ENCODE measurements at places on chromosomes 4 and X.

GRCh38 chr4:5782829-5783476, 72.0 kb downstream of the EVC start:
- no peak for DNase-seq

DNA sequence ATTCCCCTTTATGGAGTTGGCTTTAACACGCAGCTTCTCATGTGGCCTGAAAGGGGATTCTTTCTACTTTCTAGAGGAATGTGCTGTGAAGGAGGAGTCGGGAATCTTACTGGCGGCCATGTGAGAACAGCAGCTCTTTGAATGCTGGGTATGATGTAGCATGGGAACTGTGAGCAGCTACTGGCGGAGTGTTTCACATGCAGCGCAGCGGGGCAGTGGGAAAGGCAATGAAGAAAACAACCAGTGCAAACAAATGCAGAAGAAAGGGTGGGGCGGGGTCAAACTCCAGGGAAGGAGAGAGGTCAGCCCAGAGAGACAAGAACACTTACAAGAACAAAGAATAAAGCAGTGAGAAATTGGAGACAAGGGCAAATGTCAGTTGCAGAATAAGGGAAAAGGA, 363.8 kb upstream of the FTHL17 start:
- DNase-seq, result no peak

GRCh38 chrX:124212622-124213021, 119.8 kb upstream of the TEX13D start:
- DNase-seq, result no peak

GRCh38 chrX:11375614-11376119, 82.5 kb downstream of the AMELX start:
- no peak for DNase-seq

GRCh38 chrX:40174854-40175510, 77.2 kb upstream of the BCOR start:
- DNase-seq, result no peak

- no peak for DNase-seq
Measured at GRCh38 chr4:156901871-156902270, 69.7 kb downstream of the PDGFC start.

GRCh38 chr4:81494031-81494431, 22.3 kb upstream of the RASGEF1B start:
- no peak for DNase-seq

DNA sequence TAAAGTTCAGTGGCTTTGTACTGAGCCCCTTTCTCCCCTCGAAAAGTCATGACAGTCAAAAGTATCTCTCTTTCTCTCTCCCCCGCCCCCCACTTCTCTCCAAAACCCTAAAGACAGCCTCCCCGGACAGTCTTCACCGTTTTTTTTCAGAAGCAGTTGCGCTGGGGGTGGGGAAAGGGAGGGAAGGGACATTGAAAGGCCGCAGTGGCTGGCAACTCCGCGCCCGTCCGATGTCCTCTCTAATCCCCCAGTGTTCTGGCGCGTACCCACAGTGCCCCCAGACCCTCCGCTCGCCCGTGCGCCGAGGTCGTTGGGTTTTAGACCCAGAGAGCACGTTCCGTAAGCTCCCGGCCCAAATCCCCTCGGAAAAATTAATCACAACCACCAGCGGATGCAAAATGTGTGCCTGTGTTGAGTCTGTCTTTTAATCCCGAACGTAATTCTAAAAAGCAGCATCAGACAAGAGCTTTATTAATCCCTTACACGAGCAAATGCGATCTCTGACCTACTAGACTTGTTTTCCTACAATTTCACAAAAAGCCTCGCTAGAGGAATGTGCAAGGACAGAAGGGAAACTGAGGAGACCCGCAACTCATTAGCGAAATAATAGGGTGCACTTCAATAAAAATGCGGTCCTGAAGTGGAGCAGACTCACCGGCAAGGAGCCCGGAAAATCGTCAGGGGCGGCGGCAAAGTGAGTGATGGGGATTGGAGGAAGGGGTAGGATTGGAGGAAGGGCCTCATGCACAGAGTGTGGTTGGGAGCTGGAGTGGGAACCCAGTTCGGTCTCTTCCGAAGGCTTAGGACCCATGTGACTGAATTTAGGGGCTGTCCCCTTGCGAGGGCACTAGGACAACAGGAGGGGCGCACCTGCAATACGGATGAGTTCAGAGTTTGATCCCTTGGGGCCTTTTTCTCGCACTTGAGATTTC, 12.2 kb upstream of the PRDM8 start:
- DNase-seq, result no peak

DNA sequence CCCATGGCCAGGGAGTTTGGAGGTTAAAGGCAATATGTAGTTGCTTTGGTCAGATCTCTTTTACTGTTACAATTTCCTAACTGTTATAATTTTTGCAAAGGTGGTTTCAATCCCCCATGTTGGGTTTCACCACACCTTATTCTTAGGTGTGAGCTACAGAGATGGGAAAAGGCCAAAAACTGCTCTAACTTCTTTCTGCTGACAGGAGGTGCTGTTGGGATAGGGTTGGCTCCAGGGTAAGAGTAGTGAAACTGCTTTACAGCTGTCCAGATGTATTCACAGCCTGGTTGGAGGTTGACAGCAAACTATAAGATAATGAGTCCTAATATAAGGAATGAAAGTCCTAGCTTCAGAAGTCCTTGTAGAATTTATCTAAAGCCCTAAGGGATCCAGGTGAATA, 181.3 kb upstream of the TEX13D start:
- DNase-seq, result no peak

DNA sequence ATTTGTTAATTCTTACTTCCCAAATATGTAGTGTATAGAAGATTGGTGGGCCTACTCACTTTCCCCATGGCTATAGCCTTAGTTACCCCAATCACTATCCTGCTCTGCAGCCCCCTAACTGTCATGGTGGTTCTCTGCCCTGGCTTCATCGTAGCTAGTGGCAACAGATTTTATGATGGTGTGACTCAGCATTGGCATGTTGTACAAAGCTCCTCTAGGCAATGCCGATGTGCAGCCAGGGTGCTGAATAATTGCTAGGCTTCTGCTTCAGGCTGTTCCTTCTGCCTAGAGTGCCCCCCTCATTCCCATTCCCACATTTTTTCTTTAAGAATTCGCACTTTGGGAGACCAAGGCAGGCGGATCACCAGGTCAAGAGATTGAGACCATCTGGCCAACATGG, 35.2 kb downstream of the AFF2 start:
- DNase-seq, result no peak

- no peak for DNase-seq
Measured at GRCh38 chrX:19795307-19795706, 92.1 kb downstream of the SH3KBP1 start.

- no peak for DNase-seq
Measured at GRCh38 chrX:112846187-112846586, 5.6 kb upstream of the AMOT start.

GRCh38 chr4:56552273-56552672, 46.7 kb downstream of the ARL9 start:
- DNase-seq, result no peak

DNA sequence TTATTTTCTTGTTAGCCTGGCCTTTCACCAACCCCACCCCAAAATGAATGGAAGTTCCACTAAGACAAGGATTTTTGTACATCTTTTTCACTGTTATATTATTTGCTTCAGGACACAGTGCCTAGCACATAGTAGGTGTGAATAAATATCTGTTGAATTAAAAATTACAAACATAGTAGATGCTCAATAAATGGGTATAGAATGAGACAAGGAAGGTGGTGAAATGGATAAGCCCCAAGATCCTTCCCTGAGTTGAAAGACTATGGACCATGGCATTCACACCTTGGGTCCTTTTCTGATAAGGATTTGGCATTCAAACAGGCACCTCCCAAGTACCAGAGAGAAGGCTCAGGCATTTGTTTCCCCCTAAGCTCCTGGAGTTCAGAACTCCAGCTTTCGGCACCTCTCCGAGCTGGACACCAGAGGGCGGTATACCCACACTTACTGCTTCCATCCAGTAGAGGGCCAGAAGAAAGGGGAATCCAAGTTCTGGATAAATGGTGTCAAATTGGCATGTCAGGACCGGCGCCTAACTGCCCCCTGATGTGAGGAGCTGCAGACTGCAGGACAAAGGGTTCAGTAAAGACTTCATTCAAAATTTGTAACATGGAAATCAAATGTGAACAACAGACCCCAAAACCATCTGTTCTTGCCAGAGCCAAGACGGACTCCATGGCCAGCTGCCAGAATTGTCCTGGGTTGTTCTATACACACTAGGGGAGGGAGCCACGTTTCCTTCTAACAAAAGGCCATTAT, 193.0 kb downstream of the GPC3 start:
- peak; percentile 58 for DNase-seq

GRCh38 chr4:149555146-149555545, 260.5 kb downstream of the IQCM start:
- DNase-seq, result no peak

- DNase-seq, result no peak
Measured at GRCh38 chrX:7085879-7086278, 61.6 kb upstream of the STS start.

DNA sequence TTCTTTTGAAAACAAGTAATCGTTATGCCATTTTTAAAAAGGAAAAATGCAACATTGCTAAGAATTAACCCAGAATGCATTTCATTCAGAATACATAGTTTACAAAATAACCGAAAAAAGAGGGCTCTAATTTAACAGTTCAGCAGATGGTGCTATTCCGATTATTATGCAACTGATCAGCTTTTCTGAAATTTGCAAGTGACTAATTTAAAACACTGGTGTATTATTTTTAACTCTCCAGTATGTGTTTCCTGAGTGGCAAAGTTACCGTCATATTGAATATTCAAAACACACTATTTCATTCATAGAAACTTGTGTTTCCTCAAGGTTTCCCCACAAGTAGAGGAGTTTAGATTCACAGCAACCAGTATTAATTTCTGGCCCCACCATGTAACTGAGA, 21.1 kb downstream of the ZBTB49 start:
- no peak for DNase-seq

Data from kidney capillary endothelial cell (primary cell).